Hematopoietic multipotent progenitor cell treated with erythropoietin and hydrocortisone succinate and interleukin-3 and kit ligand, for 17 days (in vitro differentiated cells): ENCODE measurements at places on chromosomes 12 and 14.

GRCh38 chr14:104289507-104289906 lies 151.1 kb downstream of the KIF26A start:
- no peak for DNase-seq

GRCh38 chr14:74257078-74257940 lies 18.1 kb downstream of the VSX2 start:
- DNase-seq, result peak; percentile 55

DNA sequence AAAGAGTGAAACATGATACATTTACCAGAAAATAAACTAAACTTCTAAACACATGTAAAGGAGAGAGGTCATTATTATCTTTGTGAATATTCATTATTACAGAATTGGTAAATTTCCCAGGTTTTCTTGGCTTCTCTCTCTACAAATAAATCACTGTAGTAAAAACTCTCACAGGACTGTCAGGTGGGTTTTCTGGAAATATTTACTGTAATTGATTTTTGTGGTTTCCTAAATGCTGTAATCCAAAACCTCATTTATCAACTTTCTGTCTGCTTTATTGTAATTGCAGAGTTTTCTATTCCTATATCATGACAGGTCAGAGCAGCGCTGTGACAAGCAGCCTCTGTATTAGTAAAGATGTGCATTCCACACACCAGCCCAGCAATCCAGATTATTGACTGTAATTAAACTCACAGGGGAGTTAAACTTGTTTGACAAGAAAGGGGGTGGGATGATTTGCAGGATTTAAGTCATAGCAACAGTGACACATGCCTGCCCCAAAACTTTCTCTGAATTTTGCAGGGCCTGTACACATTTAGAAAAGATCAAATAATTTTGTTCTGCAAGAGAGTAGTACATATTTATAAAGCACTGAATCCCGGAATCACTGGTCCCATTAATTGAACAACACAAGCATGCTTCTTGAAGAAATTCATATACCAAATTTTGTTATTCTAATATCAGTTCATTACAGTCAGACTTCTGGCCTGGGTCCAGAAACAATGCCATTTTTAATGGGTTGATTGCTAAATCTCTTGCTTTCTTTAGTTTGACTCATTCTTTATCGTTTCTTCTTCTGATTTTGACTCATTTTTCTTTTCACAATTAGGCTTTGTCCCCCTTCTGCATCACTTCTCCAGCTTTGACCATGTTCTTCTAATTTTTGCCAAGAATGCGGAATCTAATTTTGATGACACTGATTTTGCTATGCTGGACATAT lies 42.2 kb downstream of the PTPRO start:
- DNase-seq, result no peak

DNA sequence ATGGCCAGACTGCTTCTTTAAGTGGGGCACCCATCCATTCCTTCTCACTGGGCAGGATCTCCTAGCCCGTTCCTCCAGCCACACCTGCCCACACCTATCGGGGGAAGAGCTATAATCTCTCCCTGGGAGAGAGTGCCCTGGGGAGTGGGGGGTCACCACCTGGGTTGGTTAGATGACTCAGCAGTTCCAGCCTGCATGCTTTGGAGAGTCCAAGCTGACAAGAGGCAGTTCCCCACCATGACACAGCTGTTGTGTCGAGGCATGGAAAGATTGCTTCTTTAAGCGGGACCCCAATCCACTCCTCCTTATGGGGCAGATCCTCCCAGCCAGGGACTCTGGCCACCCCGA lies 52.6 kb upstream of the PPFIA2 start:
- no peak for DNase-seq
